Glutamatergic neuron (in vitro differentiated cells): ENCODE measurements at places on chromosomes 5 and 9. TPM values are rescaled to one million over a fixed set of nuclear protein-coding genes. Genes with fewer than 3 reads are reported as not detected.

The ARHGEF28 gene
- 0.47 TPM for total RNA-seq

The GCNT4 gene
- total RNA-seq: 5.2 TPM

The SPRY4 gene
- total RNA-seq: 12.5 TPM

DNA sequence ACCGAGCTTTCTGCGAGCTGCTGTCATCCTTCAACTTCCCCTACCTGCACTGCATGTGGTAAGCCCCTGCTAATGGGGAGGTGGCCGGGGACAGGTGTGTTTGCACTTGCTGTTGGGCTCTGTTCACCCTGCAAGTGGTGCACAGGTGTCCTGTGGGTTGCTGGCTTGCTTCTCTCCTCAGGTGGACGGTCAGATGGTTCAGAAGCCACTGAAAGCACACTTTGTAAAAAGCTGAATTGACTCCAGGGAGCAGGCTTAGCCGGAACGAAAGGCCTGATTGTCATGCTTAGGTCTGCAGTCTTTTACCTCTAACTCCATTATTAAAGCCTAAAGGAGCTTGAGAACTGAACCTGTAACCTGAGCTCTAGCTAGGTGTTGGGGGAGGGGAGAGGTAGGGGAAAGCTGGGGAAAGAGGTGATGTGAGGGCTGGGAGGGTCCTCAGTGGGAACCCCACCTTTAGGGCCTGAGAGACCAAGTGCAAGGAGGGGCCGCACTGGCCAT is 37.6 kb downstream of the ACER2 start:
- H3K4me1 ChIP-seq: peaks cover 6% of the 10 kb centered on the region
- H3K27me3 ChIP-seq: peaks cover 2% of the 10 kb centered on the region
- no peak for DNase-seq
- H3K27ac ChIP-seq: no peak overlapping the region
- peaks cover 6% of the 10 kb centered on the region for H3K36me3 ChIP-seq
- no peak overlapping the region for H3K4me3 ChIP-seq

- H3K27me3 ChIP-seq: peaks cover 8% of the 10 kb centered on the region
- no peak overlapping the region for H3K4me3 ChIP-seq
- no peak overlapping the region for H3K27ac ChIP-seq
- H3K4me1 ChIP-seq: peaks cover 3% of the 10 kb centered on the region
- H3K36me3 ChIP-seq: peaks cover 5% of the 10 kb centered on the region
Observed at GRCh38 chr5:119360905-119361593, 5.2 kb downstream of the TNFAIP8 start.

DNA sequence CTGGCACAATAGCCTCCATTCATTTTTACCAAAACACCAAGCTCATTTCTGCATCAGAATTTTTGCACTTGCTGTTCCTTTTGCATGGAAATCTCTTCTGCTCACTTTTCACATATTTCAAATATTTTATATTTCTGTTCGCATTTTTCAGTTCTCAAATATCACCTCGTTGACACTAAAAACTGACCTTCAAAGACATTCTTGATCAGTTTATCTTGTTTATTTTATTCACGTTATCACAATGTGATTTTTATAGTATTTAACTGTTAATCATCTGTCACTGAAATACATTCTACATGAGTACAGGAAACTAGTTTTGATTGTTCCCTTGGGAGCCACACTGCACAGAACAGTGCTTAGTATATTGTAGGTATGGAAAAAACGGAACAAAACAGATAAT is 29.6 kb downstream of the CDH10 start:
- H3K4me3 ChIP-seq: no peak overlapping the region
- no peaks in the 10 kb centered on the region for H3K27me3 ChIP-seq
- no peaks in the 10 kb centered on the region for H3K36me3 ChIP-seq

DNA sequence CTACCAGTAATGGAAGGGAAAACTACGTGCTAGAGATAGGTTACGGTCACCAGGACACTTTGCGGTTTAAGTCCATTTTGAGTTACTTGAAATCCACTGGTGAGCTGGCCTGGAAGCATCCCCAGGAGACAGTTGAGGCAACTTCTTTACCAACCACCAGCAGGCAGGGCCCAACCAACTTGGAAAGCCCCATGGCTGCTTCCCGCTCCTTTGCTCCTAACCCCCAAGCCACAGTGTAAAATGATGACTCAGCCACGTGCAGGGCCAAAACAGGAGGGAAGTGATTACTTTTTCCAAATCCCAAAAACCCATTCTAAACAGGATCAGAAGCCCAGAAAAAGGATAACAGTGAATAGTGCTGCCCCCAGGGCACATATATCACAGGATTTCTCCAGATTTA is 87.4 kb downstream of the PAX5 start:
- H3K36me3 ChIP-seq: no peaks in the 10 kb centered on the region
- H3K27ac ChIP-seq: no peak overlapping the region

DNA sequence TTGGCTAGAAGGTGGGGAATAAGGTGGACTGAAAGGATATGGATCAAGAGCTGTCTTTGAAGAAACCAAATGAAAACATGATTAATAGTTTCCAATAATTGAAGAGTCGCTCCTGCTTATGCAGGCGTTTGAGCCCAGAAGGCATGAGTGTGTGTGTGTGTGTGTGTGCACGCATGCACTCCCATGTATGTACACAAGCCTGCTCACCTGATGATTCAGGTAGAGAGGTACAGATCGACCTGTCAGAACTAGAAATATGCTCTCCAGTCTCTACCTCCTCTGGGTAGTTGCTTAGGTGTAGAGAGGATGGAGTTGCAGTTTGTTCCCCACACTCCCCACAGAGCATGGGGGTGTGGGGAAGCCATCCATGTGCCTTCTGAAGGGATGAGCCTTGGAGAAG is 1.1 kb upstream of the FGF1 start:
- H3K4me1 ChIP-seq: peaks cover 44% of the 10 kb centered on the region
- no peak overlapping the region for H3K27ac ChIP-seq
- no peak for DNase-seq
- no peaks in the 10 kb centered on the region for H3K36me3 ChIP-seq
